ENCODE measurements at places on chromosomes 6 and 20. TPM values are rescaled to one million over a fixed set of nuclear protein-coding genes. Genes with fewer than 3 reads are reported as not detected.

Gene PRDM1
- 6.9 TPM for total RNA-seq

DNA sequence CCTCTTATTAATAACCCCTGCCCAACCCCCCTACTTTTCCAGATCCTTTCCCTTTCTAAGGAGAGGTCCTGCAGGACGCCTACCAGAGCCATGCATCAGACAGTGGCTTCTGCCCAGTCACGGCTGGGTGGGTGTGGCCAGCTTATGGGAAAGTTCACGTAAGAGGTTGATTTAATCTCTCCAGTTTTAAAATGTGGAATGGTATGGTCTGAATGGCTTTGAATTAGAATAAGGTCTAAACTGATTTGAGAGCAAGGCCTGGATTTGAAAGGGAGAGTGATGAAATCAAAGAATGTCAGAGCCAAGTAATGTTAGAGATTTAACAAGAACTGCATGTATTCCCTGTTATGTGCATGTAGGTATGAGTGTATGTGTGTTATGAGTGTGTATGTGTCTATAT is 275.7 kb downstream of the PAX1 start:
- no peak for DNase-seq

GRCh38 chr20:25496165-25496967 is 88.9 kb downstream of the GINS1 start:
- no peak for DNase-seq

- DNase-seq: no peak
Measured at GRCh38 chr20:63065911-63066310, 59.1 kb upstream of the BHLHE23 start.

Gene CASS4
- 26.1 TPM for total RNA-seq

GRCh38 chr6:91161246-91161645 is 574.4 kb upstream of the MAP3K7 start:
- no peak for DNase-seq

- DNase-seq: no peak
Measured at GRCh38 chr6:161127071-161127740, 135.6 kb downstream of the MAP3K4 start.

DNA sequence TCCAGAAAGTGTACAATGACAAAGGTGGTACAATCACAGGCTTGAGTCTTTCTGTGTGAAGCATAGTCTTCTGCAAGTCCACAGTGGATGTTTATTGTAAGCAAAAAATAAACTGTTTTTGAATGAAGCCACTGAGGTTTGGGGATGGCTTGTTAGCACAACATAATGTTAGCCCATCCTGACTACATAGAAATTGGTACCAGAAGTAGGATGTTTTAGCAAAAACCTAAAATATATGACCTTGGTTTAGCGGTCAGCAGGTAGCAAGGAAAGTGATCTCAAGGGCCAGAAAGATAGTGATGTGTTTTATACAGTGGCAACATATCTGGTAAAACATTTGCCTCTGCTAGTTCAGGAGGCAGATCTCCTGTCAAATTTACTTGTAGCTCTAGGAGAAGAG is 15.8 kb downstream of the PLAGL1 start:
- no peak for DNase-seq

Gene HSPA12B
- not detected for total RNA-seq

Gene ADGRB3
- total RNA-seq: not detected

DNA sequence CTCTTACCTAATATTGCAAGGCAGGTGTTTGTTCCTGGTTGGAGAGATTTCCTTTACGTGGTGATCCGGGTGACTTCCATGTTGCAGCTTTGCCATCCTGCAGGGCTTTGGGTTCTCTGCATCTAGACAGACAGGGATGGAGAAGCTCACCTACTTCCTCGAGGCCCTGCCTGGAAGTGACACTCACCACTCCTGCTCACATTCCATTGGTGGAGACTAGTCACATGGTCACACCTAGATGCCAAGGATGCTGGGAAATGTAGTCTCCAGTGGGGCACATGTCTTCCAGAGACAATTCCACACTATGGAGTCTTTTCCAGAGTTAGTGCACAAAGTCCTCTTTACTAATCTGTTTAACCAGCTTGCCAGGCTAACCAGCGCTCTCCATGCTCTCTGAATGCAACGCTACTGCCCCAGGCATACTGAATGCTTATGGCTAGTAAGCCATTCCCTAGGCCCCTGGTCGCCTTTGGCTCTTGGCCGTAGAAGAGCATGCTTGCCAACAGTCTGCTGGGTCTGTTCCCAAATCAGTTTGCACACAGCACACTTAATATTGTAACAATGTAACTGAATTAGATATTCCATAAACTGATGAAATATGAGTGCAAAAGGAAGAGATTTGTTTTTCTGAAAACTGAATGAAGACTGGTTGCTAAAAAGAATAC is 6.7 kb upstream of the KCNK15 start:
- DNase-seq: peak; percentile 67

DNA sequence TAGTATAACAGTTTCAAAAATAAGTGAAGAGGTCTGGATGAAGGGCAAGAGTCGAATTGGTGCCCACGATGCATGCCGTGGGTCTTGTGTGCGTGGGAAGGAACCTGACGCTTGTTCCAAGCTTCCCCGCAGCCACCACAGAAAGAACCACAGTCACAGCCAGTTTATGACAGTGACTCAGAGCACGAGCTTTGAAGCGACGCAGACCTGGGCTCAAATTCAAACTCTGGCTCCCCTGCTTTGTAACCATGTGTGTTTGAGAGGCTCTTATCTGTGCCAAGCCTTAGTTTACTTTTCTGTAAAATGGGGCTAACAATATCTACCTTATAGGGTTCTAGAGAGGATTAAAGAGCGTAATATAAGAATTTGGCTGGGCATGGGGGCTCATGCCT is 65.5 kb downstream of the SYNJ2 start:
- DNase-seq: peak; percentile 59

Gene POU5F1
- not detected for total RNA-seq

Gene EFCAB8
- total RNA-seq: not detected

GRCh38 chr20:47740121-47740861 is 45.0 kb downstream of the SULF2 start:
- DNase-seq: no peak

- DNase-seq: no peak
Measured at GRCh38 chr6:18392346-18392877, 5.3 kb downstream of the RNF144B start.

Gene RAET1L
- not detected for total RNA-seq

Gene KHDC1
- 1.7 TPM for total RNA-seq

Gene KHDRBS2
- not detected for total RNA-seq

DNA sequence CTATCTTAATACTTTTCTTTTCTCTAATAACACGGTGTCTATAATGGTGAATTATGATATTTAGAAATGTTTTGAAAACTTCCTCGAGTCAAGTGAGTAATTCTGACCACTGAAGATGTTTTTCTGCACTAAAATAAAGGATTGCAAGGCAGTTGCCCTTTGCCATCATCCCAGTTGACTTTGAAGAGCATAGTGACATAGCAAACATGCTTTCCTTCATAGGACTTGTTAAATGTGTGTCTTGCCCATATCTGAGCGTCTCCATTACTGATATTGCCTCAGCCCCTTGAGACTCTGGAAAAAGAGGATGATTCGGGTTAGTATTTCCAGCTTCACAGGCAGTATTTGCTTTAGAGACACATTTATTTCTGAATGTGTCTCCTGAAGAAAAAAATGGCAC is 125.2 kb upstream of the MCHR2 start:
- DNase-seq: no peak

DNA sequence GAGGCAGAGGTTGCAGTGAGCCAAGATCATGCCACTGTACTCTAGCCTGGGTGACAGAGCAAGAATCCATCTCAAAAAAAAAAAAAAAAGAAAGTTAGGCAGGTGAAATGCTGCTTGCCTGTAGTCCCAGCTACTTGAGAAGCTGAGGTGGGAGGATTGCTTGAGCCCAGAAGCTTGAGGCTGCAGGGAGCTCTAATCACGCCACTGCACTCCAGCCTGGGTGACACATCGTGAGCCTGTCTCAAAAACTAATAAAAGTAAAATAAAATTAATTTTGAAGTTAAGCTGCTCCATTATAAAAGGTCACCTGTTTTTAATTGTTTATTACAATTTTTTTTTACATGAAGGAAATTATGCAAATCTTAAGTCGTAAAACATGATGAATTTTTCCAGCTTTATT is 23.2 kb upstream of the SAMHD1 start:
- DNase-seq: no peak

Gene CDSN
- total RNA-seq: not detected

- DNase-seq: peak; percentile 52
Measured at GRCh38 chr6:30747902-30748769, 3.8 kb upstream of the IER3 start.

Gene TGM3
- total RNA-seq: not detected

Measured in IMR-90 (cell line).